ENCODE measurements at places on chromosomes 2 and 18.
A peak's percentile ranks its signal among the peaks of the same experiment; 100 is the strongest.

DNA sequence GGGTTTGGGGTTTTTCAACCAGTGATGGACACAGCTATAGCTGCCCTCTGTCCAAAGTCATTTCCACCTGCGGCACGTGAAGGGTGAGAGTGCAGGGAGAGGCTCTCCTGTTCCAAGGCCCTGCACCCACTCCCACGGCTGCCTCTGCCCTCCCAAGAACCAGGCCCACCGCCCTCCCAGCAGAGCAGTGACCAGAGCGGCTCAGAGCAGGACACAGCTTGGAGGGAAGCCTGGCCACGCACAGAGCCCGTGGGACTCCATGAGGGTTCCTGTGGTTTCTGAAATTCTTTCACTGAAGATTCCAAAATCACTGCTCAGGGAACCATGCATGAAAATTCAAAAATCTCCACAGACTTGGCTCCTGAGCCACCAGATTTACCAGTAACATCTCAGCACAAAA is 67.3 kb upstream of the SALL3 start:
- H3K27ac ChIP-seq: no peak overlapping the region
- no peaks in the 10 kb centered on the region for H3K4me1 ChIP-seq
- DNase-seq: no peak
- no peaks in the 10 kb centered on the region for H3K36me3 ChIP-seq

DNA sequence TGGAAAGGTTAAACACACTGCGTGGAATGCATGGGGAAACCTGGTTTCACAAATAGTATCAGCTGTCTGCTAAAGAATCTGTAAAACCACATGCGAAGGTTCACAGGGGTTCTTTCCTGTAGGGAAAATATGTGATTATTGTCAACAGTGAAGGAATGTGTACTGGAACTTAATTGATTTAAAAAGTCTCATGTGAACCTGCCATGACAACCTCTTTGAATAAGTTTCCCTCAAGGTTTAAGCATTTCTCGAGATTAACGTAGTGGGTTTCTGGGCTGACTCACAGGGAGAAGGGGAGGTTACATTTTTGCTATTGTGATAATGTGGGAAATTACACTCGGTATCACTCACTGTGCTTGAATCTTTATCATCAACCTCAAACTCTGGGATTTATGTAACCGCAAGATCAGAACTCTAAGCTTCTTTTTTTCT is 28.2 kb upstream of the IL1R1 start:
- no peak overlapping the region for H3K27ac ChIP-seq
- no peaks in the 10 kb centered on the region for H3K4me1 ChIP-seq
- H3K27me3 ChIP-seq: no peaks in the 10 kb centered on the region

DNA sequence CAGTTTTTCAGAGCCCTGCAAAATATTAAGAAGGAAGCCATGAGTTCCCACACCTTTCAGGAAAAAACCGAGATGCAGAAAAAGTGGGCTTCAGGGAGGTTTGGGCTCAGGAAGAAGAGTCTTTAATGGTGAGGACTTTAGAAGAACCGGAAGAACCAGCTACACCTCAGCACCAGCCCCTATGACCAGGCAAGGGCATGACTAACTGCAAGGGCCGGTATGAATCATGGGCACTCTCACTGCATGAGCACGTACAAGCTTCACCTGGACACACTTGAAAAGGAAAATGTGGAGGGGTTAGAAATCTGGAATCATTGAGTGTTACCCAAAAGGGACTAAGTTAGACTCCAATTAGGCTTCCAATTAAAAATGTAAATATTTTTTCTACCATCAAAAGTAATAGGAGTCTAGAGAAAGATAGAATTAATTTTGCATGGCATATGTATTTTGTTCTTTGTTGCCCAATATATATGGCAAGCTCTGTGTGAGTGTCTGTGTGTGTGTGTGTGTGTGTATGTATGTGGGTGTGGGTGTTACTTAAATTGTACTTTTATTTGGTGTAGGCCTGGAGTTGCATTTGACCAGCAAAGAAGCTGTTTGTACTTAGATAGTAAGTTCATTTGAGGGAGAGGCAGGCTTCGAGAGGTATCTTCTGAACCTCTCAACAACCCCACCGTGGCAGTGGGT is 66.5 kb upstream of the THUMPD2 start:
- no peaks in the 10 kb centered on the region for H3K36me3 ChIP-seq
- no peak overlapping the region for H3K27ac ChIP-seq
- DNase-seq: no peak
- H3K4me1 ChIP-seq: no peaks in the 10 kb centered on the region
- H3K4me3 ChIP-seq: no peak overlapping the region

DNA sequence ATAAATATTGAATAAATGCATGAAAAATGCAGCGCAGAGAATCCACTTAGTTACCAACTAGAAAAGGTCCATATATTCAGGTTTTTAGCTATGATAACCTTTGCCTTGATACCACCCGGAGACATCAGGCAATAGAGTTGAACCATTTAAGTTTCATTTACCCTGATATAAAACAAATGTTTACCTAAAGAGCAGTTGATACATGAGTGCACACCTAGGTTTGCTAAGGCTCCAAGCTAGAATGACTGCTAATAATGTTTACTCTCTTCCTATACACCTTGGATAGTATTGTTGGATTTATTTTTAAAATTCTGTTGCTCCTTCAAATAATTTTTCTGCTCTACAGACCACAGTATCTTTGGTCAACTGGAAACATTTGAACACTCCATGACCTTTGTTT is 1463.6 kb downstream of the LRP1B start:
- no peak overlapping the region for H3K4me3 ChIP-seq
- H3K36me3 ChIP-seq: no peaks in the 10 kb centered on the region
- DNase-seq: no peak
- H3K4me1 ChIP-seq: no peaks in the 10 kb centered on the region

DNA sequence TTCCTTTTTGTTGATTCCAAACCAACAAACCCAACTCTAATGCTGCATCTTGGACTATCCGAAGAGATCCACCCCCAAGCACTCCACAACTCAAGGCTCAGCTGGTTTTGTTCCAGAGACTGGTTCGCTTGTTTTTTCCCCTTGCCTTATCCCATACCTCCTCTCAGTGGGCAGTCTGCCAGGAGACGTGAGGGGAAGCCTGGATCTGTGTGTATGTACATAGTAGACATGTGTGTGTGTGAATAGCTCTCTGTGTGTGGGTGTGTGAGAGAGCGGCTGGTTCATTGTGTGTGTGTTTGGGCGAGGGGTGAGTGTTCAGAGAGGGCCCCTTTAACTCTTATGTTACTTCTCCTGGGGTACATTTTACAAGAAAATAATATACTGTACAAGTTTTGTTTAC is 94.4 kb downstream of the NRP2 start:
- no peak overlapping the region for H3K4me3 ChIP-seq
- no peaks in the 10 kb centered on the region for H3K27me3 ChIP-seq
- H3K27ac ChIP-seq: no peak overlapping the region
- no peak for DNase-seq
- no peaks in the 10 kb centered on the region for H3K4me1 ChIP-seq

GRCh38 chr2:96393989-96394761 is 58.6 kb downstream of the NCAPH start:
- no peak overlapping the region for H3K4me3 ChIP-seq
- H3K27me3 ChIP-seq: no peaks in the 10 kb centered on the region
- no peaks in the 10 kb centered on the region for H3K4me1 ChIP-seq
- DNase-seq: no peak
- H3K36me3 ChIP-seq: no peaks in the 10 kb centered on the region
- no peak overlapping the region for H3K27ac ChIP-seq

- H3K4me1 ChIP-seq: peaks cover 28% of the 10 kb centered on the region
- no peaks in the 10 kb centered on the region for H3K36me3 ChIP-seq
- no peaks in the 10 kb centered on the region for H3K27me3 ChIP-seq
- no peak overlapping the region for H3K4me3 ChIP-seq
- no peak for DNase-seq
Observed at GRCh38 chr2:148615381-148615841, 29.1 kb upstream of the EPC2 start.

DNA sequence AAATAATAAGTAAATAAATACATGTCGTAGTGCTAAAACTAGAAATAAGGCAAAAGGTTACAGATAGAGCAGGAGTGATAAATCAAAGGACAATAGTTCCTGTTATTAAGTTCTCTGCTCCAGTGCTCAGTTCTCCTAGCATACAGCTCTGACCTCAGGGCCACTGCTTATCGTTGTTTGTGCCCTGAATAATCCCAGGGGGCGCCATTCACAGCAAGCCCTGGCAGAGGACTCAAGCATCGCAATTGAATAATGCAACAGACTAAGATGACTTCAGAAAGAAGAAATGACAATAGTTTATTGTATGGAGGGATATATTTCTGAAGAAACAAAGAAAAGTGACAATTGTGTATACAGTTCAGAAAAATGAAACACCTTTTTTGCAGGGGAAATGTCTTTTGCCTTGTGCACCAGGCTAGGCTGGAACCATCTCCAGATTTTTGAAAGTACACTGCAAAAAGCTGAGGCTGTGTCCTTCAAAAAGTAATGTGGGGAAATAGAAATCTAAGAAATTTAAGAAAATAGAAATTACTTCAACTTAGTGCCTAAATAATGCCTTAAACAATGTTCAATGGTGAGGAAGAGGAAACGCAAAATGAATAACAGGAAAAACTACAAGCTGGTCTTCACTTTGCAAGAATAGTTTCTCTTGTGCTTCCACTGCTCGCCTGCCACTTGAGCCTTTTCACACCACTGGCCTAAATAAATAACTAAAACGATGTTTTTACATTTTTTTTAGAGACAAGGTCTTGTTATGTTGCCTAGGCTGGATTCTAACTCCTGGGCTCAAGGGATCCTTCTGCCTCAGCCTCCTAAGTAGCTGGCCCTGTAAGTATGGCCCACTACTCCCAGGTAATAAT is 19.0 kb upstream of the CCNYL1 start:
- H3K36me3 ChIP-seq: no peaks in the 10 kb centered on the region
- DNase-seq: peak; percentile 68
- H3K4me3 ChIP-seq: no peak overlapping the region
- peaks cover 8% of the 10 kb centered on the region for H3K4me1 ChIP-seq

- H3K27ac ChIP-seq: no peak overlapping the region
- no peak for DNase-seq
- H3K4me1 ChIP-seq: no peaks in the 10 kb centered on the region
- H3K4me3 ChIP-seq: no peak overlapping the region
- no peaks in the 10 kb centered on the region for H3K27me3 ChIP-seq
Observed at GRCh38 chr2:136527560-136527959, 237.8 kb upstream of the THSD7B start.

GRCh38 chr2:173948842-173949241 is 16.3 kb downstream of the SP3 start:
- H3K4me3 ChIP-seq: no peak overlapping the region
- H3K27me3 ChIP-seq: no peaks in the 10 kb centered on the region
- H3K36me3 ChIP-seq: no peaks in the 10 kb centered on the region
- peaks cover 12% of the 10 kb centered on the region for H3K4me1 ChIP-seq
- H3K27ac ChIP-seq: no peak overlapping the region

DNA sequence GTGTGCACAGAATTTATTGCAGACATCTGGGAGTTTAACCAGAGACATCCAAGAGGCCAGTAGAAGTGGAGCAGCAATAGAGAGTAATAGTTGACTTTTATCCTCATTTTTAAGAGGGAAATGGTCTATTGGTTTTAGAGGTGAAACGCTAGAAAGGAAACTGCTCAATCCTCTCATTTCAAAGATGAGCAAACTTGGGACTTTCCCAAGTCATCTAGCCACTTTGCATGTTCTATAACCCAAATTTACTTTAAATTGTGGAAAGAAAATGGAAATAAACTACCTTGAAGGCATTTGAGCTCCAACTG is 601.7 kb downstream of the ARHGAP15 start:
- peaks cover 4% of the 10 kb centered on the region for H3K36me3 ChIP-seq
- H3K27ac ChIP-seq: no peak overlapping the region
- peaks cover 14% of the 10 kb centered on the region for H3K4me1 ChIP-seq
- H3K27me3 ChIP-seq: no peaks in the 10 kb centered on the region
- no peak for DNase-seq

DNA sequence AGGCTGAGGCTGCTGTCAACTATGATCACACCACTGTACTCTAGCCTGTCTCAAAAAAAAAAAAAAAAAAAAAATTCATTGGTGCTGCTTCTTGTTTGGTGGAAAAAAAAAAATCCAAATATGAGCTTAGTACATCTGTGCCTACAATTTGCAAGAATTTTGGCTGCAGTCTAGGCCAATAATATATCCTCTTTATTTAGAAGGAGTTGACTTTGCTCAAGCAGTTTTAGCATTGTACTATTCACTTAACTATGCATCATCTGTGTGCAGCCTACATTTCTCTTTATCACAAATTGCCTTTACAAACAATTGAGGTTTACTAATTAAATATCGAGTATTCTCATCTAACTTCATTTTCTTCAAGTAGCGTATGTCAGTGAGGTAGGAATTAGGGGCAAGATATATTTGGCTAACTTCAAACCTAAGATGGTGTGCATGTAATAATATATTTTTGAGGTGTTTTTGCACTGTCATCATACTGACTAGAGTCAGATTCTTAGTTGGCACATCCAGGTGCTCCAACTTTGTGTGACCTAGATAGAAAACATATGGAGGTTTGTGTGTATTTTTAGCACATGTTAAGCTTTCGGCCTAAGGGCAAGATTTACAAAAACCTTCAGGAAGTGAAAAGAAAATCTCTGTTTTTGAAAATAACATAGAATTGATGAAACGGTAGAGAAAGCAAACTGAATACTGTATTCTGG is 51.8 kb downstream of the PMS1 start:
- H3K4me1 ChIP-seq: no peaks in the 10 kb centered on the region
- no peak overlapping the region for H3K27ac ChIP-seq
- no peak overlapping the region for H3K4me3 ChIP-seq
- H3K36me3 ChIP-seq: peaks cover 3% of the 10 kb centered on the region
- no peak for DNase-seq

DNA sequence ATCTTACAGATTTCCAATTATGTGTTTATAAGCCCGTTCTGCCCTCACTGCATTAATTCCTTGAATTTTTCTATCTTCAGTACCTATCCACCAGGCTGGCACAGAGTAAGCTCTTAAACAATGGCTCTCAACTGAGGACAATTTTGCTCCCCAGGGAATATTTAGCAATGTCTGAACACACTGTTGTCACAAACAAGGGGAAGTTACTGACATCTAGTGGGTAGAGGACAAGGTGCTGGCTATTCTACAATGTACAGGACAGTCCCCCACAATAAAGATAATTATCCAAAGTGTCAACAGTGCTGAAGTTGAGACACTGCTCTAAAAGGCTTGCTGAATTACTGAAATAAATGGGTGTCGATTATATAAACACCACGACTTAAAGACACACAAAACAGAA is 5.0 kb downstream of the NDUFS1 start:
- H3K4me1 ChIP-seq: peaks cover 7% of the 10 kb centered on the region
- no peaks in the 10 kb centered on the region for H3K27me3 ChIP-seq
- no peak overlapping the region for H3K4me3 ChIP-seq
- peaks cover 17% of the 10 kb centered on the region for H3K36me3 ChIP-seq

DNA sequence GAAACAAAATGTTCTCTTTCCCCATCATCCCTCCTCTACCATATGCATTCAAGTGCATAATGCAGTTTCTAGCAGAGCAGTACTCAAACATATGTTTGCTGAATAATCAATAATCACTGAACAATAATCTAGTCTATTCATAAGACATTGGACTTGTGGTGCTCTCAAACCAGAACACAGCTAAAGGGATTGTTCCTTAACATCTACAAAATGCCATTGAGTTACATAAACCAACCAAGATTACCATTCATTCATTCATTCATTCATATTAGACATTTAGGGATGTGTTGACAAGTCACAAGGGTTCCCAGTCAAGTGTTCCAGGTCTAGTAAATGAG is 3.9 kb downstream of the CLHC1 start:
- no peak overlapping the region for H3K27ac ChIP-seq
- no peak for DNase-seq
- no peaks in the 10 kb centered on the region for H3K27me3 ChIP-seq
- H3K4me1 ChIP-seq: peaks cover 17% of the 10 kb centered on the region
- H3K4me3 ChIP-seq: no peak overlapping the region
- H3K36me3 ChIP-seq: no peaks in the 10 kb centered on the region
